ENCODE measurements at places on chromosomes 1 and 21. TPM values are rescaled to one million over a fixed set of nuclear protein-coding genes. Genes with fewer than 3 reads are reported as not detected.
A peak's percentile ranks its signal among the peaks of the same experiment; 100 is the strongest.

GRCh38 chr1:85479491-85479890 lies 14.5 kb upstream of the DDAH1 start:
- H3K4me1 ChIP-seq, result peaks cover 2% of the 10 kb centered on the region
- 0 out of 2 replicates have a peak overlapping the region, but pooled peaks have one; percentile 15 for H3K27ac ChIP-seq
- DNase-seq, result no peak
- H3K36me3 ChIP-seq, result peaks cover 56% of the 10 kb centered on the region
- no peak overlapping the region for H3K4me3 ChIP-seq
- no peaks in the 10 kb centered on the region for H3K27me3 ChIP-seq

DNA sequence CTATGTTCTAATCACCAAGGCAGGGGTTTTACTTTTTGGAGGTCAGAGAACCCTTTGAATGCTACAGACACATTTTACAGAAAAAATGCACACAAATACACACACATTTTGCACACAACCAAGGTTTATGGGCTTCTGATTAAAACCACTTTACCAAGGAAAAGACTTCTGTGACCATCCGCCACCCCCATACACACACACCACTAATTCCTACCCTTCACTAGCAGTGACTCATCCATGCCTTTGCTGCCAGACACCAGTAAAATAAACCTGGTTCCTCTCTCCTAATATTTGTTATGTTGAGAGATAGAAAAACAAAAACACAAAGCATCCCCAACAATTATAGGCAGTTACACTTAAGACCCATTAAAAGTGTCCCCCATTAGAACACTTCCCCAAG lies 12.9 kb downstream of the PIGM start:
- no peak overlapping the region for H3K4me3 ChIP-seq
- no peaks in the 10 kb centered on the region for H3K36me3 ChIP-seq
- H3K27ac ChIP-seq, result peak overlapping the region; percentile 6
- peak; percentile 82 for DNase-seq
- H3K27me3 ChIP-seq, result no peaks in the 10 kb centered on the region

GRCh38 chr1:41773144-41773591 lies 145.6 kb downstream of the HIVEP3 start:
- H3K27ac ChIP-seq, result peak overlapping the region; percentile 55
- H3K27me3 ChIP-seq, result no peaks in the 10 kb centered on the region
- H3K4me3 ChIP-seq, result no peak overlapping the region
- H3K36me3 ChIP-seq, result no peaks in the 10 kb centered on the region
- peaks cover 21% of the 10 kb centered on the region for H3K4me1 ChIP-seq

Gene OR2L5
- total RNA-seq, result not detected

DNA sequence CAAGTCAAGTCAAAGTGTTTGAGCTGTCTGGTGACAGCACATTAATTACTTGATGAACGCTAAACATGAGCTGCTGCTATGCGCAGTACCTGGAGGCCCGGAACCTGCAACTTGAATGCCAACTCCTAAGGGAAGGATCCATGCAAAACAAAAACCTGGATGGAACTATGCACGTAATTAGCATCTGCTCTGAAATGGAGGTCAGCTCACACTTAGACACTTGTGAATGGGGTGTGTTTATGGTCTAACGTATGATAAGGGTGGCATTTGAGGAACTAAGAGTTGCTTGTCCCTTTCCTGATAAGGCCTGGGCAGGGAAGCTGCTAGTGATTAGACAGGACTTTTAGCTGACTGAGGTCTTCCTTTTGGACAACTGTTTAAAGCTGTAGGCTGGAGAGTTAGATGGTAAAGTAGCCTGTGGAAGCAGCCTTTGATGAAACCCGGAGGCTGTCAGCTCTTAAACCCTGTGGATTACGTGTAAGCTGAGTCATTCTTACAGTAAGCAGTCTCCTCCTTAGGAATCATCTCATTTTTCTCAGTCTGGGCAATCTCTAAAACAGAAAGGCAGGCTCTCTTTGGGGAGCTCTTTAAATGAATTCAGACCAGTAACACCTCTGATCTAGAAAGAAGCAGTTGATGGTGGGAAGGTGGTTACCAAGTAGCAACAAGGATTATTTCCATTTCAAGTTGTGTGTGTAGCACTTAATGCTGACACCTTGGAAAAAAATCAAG lies 6.8 kb downstream of the TENT5C start:
- peaks cover 19% of the 10 kb centered on the region for H3K4me1 ChIP-seq
- H3K27me3 ChIP-seq, result 0 out of 2 replicates have a peak, but pooled peaks cover 6% of the 10 kb centered on the region
- H3K27ac ChIP-seq, result peak overlapping the region; percentile 64
- no peak overlapping the region for H3K4me3 ChIP-seq

GRCh38 chr1:17094664-17095063 lies 24.6 kb downstream of the PADI2 start:
- H3K27ac ChIP-seq, result no peak overlapping the region
- no peak overlapping the region for H3K4me3 ChIP-seq
- no peaks in the 10 kb centered on the region for H3K4me1 ChIP-seq
- peaks cover 22% of the 10 kb centered on the region for H3K27me3 ChIP-seq

DNA sequence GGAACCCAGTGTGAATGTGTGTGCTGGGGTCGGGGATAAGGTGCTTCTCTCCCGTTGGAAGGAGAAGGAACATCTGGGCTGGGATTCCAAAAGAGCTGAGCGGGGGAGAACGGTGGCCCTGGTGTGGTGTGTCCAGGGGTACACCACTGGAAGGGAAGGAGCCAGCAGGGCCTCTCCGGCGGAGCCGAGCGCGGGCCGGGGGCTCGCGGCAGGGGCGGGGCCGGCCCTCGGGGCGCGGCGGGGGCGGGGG lies 231 bp upstream of the RPS6KA1 start:
- no peak for DNase-seq
- H3K27ac ChIP-seq, result no peak overlapping the region
- H3K4me3 ChIP-seq, result peak overlapping the region; percentile 79

Measured in GM23248 (cell line).